Hypothalamus (tissue), 51 donors: ENCODE measurements at places on chromosomes 2 and 18.
A peak's percentile ranks its signal among the peaks of the same experiment; 100 is the strongest.

DNA sequence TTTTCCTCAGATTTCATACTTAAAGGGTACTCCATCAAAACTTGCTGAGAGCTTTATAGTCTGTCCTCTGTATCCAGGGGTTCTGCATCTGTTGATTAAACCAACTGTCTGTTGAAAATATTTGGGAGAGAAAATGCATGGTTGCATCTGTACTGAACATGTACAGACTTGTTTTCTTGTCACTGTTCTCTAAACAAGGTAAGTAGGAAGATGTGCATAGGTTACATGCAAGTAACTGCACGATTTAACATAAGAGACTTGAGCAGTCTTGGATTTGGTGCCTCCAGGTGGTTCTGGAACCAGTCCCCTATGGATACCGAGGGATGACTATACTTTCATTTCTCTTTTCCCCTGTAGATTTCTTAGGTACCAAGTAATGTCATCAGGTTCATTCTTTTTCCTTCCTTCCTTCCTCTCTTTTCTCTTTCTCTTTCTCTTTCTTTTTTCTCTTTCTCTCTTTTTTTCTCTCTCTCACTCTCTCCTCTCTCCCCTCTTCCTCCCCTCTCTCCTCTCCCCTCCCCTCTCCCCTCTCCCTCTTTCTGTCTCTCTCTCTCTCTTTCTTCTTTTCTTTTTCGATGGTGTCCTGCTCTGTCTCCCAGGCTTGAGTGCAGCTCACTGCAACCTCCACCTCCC is 23.2 kb downstream of the ADNP2 start:
- no peak for DNase-seq

DNA sequence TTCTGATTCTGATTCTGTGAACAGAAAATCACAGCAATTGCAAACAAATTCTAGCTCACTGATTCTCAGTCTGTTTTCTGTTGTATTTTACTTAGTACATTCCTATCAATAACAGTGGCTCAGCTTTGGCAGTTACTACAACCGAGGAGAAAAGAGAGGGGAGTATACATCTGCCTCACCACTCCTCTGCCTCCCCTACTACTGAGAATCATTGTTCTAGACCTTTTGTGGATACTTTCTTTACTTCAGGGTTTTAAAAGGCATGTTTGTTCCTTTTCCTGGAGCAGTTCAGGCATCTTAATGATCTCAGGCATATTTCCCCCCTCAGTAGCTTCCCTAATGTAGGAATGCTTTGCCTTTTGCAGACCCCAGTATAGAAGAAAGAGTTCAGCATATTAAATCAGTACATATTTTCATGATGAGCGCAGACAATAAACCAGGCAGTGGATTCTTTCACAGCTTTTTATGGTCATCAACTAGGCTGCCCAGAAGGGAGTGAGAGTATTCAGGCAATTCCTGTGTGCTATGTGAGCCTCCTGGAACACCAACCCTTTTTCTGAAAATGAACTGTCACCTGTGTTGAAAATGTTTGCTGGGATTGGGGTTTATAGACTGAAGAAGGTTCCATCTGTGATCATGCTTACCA is 10.3 kb downstream of the STAMBP start:
- DNase-seq, result no peak

GRCh38 chr18:54140641-54141040 is 83.8 kb downstream of the MBD2 start:
- no peak for DNase-seq

- DNase-seq, result no peak
These were observed 692.7 kb downstream of the SOCS6 start for GRCh38 chr18:70981400-70982140.

DNA sequence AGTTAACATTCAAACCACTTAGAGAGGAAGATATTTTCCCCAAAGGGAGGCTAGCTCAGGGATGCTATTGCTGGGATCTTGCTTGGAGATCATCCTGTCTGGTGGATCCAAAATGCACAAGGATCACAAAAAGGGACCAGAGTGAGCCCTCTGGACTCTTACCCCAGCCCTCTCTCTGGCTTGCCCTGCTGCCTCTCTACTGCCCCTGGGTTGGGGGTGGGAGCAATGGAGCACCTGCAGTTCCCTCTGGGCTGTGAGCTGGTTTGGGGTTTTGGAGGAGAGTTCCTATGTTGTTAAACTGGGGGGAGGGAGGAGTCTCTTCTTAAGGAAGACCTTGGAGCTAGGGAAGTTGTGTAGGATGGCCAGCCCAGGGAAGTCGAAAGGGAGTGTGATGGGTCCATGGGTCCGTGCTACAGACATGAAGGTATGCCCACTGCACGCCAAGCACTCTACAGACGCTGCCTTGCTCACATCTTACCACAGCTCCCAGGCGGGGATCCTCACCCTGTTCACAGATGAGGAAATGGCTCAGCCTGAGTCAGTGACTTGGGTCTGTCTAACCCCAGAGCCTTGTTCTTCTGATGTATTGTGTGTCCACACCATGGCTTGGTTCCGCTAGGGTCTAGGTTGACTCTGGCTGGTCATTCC is 3.8 kb downstream of the LBH start:
- DNase-seq, result no peak

DNA sequence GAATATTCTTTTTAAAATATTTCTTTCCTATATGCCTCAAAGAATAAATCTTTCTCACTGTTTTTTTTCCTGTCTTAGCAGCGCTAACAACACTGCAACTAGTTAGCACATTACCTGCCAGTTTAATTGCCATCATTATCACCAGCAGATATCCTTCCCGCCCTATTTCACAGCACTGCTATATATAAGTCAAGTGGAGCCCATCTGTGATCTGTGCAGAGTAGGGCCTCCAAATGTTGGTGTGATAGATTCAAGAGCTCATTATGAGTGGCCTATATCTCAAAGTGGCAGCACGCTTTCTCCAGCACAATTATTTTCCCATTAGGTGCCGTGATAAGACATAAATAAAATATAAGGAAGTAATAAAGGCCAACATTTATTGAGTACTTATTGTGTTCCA is 19.8 kb upstream of the RGPD4 start:
- DNase-seq, result no peak

DNA sequence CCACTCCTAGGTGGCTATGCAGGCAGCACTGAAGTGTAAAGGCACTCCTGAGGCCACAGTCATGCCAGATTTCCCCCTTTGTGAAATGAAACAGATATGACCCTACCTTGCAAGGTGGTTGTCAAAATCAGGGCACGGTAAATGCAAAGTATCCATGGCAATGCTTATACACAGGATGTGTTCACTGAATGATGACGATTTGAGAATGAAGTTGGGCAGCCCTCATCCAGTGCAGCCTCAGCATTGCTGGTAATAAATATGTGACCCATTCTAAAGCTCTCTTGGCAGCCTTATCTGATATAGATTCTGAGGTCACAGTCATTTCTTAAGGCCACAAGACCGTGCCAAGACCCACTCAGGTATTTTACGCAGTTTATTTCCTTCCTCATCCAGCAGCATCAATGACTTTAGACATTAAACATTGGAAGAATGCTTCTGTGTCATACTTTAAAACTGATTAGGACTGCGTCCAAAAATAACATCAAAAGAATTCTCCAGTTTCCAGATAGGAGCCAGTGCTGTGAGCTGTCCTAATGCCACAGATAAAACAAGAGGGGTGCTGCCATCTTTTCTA is 125.5 kb upstream of the SERTAD2 start:
- no peak for DNase-seq

- DNase-seq, result no peak
These were observed 6.7 kb downstream of the CHMP3 start for GRCh38 chr2:86556508-86556907.

- no peak for DNase-seq
These were observed 20.6 kb downstream of the ANTXR1 start for GRCh38 chr2:69033461-69034095.

DNA sequence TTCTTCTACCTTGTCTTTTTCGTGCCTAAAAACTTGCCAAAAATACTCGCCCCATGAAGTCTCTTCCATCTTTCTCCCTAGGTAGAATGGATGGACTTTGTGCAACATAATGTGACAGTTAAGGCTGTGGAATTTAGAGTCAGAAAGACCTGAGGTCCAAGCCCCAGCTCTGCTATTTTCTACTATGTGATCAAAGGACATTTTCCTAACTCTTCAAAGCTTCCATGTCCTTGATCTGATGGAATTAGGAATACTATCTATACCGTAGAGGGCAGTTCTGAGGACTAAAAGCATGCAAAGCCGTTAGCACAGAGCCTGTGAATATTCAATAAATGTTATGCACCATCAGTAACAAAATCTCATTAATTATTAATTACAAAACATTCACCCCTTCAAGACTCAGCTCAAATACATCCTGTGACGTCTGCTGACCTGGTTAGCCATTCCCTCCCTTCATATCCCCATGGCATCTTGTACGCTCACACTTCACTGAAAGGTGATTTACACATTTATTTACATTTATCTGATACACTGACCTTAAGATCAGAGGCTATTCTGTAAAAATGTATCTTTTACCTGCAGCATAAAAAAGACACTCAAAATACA is 15.1 kb downstream of the IWS1 start:
- no peak for DNase-seq

- peak; percentile 16 for DNase-seq
These were observed 25.0 kb upstream of the COPS8 start for GRCh38 chr2:237060534-237061312.
